NK-92 treated with Interleukin-12 subunit alpha and Interleukin-12 subunit beta, amount 100 ng/mL, for 24 hours (cell line): ENCODE measurements at places on chromosomes 5 and 9.

DNA sequence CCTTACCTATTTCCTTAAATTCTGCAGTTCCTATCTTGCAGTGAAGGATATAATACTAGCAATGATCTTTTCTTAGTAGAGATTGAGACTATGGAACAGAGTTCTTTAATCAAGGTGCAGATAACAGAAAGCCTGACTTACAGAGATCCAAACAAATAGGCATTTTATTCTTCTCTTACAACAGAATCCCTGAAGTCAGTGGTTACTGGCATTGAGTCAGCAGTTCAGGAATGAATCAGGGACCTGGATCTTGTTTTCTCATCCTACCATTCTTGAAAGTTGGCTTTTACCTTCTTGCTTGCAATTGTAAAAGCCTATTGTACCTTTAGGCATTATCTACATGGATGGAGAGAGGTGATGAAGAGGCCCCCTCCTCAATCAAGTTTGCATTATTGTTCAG lies 47.5 kb upstream of the TLE4 start:
- no peak for DNase-seq

- DNase-seq: no peak
Measured at GRCh38 chr9:9996259-9996658, 616.5 kb downstream of the PTPRD start.

DNA sequence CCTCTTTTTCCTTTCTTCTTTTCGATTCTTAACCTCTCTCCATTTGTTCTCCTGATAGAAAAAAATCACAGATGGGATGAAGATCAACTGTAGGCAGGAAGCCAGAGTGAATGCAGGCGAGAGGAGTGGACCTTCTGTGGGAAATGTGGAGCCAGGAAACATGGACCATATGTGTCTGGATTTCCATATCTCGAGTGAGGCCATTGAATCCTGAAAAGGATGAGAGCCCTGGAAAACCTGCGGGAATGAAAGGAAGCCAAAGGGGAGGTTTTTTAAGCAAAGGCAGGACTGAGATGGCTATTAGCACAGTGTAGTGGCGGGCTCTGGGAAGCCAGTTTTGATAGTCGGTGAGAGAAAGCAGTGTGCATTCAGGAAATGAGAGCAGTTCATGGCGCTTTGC lies 139.5 kb upstream of the C9orf72 start:
- DNase-seq: no peak

DNA sequence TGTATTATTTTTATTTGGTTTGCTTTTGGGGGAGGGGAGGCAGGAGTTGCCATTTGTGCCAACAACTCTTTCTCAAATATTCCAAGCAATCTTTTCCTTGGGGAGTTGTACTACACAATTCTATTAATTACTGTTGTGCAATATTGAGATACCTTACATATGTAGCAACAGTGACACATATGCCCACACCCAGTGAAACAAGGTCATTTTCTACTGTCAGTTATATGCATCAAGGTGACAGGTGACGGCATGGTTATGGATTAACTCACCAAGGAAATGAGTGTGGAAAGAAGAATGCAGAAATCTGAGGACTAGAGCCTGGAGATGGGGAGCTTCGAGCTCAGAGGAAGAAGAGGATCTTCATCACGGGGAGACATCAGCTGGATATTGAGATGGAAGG lies 17.9 kb upstream of the MSMP start:
- no peak for DNase-seq

DNA sequence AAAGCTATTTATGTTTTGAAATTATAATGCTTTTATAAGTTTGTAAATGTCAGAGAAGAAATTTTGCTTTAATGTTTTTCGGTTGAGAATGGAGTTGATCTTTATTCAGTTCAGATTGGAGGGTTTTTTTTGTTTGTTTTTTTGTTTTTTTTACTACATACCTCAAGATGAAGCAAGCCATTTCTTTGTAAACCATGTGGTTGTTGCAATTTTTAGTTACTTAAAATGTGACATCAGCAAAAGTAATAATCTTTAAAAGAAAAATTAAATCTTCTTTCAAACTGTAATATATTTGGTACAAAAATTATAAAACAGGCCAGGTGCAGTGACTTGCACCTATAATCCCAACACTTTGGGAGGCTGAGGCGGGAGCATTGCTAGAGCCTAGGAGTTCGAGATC lies 102.6 kb downstream of the CDC42SE2 start:
- DNase-seq: no peak

DNA sequence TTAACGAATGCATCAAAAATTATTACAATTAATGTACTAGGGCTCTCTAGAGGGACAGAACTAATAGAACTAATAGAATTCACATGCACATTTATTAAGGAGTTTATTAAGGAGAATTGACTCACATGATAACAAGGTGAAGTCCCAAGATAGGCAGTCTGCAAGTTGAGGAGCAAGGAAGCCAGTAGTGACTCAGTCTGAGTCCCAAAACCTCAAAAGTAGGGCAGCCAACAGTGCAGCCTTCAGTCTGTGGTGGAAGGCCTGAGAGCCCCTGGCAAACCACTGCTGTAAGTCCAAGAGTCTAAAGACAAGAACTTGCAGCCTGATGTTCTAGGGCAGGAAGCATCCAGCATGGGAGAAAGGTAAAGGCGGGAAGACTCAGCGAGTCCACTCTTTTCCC lies 633.8 kb downstream of the SEMA5A start:
- DNase-seq: no peak

GRCh38 chr9:84169240-84169639 lies 171.3 kb downstream of the SLC28A3 start:
- no peak for DNase-seq

DNA sequence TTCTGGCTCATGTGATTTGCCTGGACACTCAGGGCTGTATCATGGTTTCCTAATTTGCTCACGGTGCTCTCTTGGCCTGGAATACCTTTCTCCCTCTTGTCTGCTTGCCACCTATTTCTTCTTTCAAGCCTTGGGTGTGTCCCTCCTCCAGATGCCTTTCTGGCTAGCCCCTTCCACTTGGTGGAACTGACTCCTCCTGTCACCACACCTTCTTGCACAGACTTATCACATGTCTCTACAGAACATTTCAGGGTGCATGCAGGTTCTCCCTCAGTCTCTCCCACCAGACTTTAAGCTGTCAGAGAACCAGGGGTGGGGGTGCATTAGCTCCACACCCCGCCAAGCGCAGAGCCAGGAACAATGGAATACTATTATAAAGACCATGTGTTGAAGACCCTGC lies 1.9 kb downstream of the TBC1D2 start:
- no peak for DNase-seq

GRCh38 chr9:132749306-132749705 lies 79.0 kb downstream of the GTF3C4 start:
- no peak for DNase-seq

DNA sequence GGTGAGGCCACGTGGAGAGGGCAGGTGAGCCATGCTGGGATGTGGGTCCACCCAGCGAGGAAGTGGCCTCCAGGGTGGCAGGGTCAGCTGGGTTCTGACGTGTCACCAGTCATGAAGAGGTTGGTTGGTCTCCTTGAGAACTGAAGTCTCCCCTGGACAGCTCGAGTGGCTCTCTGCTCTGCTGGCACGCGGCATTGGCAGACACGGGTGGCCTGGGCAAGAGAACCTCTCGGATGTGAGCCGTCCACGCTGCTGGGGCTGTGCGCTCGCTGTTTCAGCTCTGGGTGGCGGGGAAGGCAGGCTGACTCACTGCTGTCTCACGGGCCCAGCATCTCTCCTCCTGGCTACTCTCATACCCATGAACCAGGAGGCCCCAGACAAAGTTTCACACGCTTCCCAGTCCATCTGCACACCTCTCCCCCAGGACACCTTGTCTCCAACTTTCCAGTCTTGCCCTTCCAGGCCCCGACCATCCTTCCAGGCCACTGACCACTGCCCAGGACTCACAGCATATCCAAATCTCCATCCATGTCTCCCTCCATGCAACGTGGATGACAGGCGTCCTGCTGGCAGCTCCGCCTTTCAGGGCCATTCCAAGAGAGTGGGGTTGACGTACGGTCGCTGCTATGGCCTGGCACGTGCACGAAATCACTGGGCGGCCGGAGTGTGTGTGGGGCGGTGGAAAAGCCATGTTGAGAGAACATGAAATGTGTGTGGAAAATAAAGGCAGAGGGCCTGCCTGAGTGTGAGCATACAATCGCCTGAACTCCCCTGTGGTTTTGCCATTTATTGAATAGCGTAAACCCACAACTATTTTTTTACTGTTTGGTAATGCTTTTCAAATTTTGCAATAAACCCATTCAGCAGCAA lies 145.0 kb upstream of the COL5A1 start:
- no peak for DNase-seq
